ENCODE measurements at places on chromosomes 6 and 20.

DNA sequence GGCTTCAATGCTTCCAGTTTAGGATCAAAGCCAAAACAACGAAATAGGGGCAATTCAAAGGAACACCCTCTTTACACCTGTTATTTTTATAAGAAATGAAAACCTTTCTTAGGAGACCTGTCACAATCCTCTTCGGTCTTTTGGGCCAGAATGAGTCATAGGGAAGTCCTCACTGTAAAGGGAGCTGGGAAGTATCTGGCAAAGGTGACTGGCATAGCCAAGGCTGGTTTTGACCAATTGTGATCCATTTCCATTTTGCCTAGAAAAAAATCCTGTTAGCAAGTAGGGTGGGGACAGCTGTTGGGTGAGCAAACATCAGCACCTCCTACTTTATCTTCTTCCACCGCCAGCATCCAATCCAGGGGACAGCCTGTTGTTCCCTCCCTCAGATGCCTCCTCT lies 343.2 kb upstream of the SULF2 start:
- DNase-seq, result no peak

GRCh38 chr6:51167468-51167867 lies 348.8 kb downstream of the TFAP2B start:
- DNase-seq, result no peak

DNA sequence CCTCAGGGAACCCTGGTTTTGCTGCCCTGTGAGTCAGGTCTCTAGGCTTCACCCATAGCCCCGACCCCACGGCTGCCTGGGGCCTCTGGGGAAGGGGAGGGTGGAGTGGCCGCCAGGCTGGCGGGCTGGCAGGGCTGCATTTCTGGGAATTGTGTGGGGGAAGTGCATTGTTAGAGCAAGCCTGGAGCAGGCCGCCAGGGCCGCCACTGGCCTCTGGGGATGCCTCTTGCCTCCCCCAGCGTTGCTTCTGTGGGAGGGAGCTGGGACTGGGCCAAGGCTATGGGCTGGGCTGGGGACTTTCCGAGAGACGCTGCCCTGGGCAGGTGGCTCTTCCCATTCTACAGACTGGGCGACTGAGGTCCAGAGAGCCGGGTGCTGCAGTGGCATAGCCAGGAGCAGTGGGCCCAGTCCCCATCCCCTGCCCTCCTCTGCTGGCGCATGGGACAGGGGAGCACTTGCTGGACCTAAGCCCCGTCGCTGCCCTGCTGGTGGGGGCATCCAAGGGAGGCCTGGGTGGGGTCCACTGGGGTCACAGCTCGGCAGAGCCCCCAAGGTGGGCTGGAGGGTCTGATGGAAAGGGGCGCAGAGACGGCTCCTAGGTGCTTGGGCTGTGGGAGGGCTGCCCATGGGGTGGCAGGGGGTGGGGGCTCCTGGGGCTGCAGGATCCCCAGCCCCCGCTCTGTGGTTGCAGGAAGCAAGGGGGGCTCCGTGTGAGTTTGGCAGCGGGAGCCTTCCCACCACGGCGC lies 6.6 kb upstream of the SOX18 start:
- no peak for DNase-seq

DNA sequence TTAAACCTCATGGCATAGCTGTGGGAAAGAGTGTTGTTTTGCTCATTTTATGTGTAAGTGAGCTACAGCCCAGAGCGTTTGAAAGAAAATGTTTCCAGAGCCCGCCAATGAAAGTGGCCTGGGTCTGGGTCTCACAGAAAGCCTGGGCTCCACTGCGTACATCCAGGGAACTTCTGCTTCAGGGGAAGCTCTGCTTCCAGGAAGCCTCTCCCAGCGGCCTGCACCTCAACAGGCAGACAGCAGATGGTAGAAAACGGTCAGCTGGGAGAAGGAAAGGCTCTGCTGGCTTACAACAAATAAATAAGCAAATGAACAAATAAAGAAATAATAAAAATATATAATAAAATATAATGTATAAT lies 270.5 kb upstream of the SUPT3H start:
- no peak for DNase-seq

GRCh38 chr6:158605266-158605878 lies 39.2 kb downstream of the DYNLT1 start:
- peak; percentile 56 for DNase-seq

GRCh38 chr6:91083211-91083610 lies 496.3 kb upstream of the MAP3K7 start:
- no peak for DNase-seq

DNA sequence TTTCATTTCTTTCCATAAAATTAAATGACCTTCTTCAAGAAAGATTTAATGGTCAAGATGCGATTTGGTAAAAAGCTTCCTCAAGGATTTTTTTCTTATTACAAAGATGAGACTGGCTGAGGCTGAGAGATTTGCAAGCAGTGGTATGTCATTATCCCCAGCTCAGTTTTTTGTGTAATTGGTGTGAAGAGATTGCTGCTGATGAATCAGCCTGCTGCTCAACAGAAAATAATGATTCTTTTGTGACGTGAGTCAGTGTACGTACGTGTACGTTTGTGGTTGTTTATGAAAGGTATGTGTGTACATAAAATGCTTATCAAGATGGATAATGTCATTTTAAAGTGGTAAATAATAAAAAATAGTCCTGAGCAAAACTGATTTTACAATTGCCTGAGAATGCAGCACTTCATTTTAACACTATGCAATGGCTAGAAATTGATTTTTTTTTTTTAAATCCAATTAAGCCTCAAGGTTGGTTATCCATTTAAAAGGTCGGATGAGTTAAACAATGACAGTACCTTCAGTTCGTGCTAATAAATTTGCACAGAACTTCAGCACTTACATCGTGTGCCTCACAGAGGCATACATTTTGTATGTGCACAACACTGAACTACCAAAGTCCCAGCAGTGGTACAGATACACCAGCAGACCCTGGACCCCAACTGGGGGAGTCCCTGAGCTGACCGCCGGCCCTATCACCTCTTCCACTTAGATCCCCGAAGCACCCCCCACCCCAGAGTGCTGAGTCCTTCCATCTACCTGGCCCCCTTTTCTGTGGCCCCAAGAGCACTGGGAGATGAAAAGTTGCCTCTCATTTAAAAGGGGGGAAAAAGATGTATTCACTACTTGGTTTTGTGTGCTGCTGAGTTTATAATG lies 9.7 kb upstream of the NPEPL1 start:
- no peak for DNase-seq

- DNase-seq, result no peak
Observed at GRCh38 chr6:145878591-145879295, 64.1 kb upstream of the FBXO30 start.

GRCh38 chr6:155373276-155373675 lies 59.0 kb upstream of the TFB1M start:
- no peak for DNase-seq

DNA sequence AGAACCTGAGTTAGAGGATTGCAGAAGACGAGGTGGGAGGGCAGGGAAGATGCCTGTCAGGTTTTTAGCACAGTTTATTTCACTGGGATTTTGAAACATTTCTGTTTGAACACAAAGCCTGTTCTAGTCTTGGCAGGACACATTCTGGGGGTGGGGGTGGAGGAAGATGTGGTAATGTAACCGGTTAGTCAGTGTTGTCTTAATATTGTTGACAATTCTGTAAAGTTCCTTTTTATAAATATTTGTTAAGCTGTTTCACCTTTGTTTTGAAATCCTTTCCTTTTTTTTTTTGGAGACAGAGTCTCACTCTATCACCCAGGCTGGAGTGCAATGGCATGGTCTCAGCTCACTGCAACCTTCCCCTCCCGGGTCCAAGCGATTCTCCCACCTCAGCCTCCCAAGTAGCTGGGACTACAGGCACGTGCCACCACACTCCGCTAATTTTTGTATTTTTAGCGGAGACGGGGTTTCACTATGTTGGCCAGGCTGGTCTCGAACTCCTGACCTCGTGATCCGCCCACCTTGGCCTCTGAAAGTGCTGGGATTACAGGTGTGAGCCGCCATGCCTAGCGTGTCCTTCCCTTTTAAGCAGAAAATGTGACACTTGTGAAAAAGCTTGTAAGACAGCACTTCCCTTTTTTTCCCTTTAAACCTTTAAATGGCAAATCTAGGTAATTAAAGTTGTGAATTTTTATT lies 20.2 kb downstream of the SLC9A8 start:
- DNase-seq, result no peak

GRCh38 chr20:51497542-51498467 lies 44.7 kb downstream of the NFATC2 start:
- DNase-seq, result peak; percentile 62

DNA sequence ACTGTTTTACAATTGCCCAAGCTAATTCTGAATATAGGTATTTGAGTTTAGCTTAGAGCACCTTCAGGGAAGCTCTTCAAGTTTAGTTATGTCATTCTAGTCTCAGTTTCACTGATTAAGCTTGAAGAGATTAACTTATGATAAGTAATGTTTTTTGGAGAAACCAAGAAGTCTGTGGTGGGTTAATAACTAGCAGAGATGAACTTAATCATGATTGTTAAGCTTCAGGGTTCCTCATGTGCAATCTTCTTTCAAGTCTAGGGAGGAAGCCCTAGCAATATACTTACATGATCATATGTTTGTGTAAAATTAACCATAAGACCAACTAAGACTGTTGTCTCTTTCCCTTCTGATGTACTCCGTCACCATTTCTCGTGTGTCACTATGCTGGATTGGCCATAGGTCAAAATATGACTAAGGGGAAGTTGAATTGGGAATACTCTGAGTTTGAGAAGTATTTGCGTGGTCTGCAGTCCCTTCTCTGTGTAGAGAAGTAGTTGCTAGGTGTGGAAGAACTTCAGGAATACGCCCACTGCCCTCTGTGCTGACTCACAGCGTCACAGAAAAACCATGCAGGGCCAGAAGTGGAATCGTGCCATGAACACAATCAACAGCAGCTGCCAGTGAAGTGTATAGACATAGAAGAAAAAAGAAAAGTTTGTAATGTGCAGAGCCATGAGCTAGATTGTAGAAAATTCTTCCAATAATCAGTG lies 88.3 kb downstream of the SH3BGRL2 start:
- DNase-seq, result no peak

DNA sequence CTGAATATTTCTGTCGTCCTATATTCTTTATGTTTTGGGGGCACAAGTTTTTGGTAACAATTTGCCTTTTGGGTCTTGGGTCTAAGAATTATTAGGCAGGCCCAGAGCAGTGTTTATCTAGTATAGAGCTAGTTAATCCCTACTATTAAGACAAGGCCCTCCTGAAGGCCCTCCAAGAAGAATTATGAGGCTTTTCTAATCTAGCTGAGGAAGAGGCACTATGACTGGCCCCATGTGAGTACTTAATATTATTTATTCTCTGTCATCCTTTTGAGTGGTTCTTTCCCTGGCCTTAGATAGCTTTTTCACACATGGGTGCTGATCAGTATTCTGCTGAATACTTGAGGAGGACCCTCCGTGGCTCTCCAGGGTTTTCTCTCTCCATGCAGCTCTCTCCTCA lies 25.1 kb downstream of the CHMP4B start:
- no peak for DNase-seq

- DNase-seq, result no peak
Observed at GRCh38 chr6:34241351-34242215, 4.9 kb downstream of the HMGA1 start.

DNA sequence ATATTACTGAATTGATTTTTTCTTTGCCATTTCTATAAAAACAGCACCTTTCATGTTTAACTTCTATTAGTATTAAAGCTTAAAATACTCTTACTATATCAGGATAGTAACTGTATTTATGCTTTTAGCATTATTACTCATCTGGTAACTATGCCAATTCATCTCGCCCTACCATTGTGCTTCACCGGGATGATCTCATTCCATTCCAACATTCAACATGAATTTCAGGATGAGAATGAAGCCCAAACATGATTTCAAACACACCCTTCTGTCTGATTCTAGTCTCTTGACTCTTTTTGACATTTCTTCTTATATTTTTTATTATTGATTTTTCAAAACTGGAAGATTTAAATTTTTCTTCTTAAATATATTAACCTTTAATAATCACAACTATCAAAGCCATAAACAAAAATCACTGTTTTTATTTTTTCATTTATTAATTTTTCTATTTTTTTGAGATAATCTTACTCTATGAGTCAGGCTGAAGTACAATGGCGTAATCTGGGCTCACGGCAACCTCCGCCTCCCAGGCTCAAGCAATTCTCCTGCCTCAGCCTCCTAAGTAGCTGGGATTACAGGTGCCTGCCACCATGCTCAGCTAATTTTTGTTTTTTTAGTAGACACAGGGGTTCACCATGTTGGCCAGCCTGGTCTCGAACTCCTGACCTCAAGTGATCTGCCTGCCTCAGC lies 46.7 kb downstream of the GJA1 start:
- DNase-seq, result no peak

DNA sequence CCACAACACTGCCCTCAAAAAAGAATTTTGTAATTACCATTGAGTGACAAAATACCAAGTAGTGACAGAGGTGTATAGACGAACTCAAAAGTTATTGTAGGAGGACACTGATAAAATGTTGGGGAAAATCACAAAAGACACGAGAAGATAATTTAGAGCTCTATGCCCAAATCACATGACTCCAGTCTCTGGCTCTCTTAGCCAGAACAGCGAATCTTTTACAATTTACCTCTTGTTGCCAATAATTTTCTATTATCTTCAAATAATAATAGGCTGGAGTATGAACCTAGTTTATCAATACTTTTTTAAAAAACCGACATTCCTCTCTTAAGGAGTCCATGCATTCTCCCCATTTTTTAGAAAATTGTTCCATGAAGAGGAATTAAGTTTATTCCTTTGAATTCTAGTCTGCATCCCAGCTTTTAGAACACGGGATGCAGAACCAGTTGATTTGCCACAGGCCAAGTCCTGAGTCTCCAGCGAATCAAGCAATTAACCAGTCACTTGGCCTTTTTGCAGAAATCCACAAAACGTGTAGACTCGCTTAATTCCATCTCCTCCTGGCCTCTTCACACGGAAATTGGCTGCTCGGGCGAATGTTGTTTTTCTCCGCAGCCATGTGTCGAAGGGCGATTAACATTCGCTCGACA lies 507 bp upstream of the RIPPLY2 start:
- no peak for DNase-seq
